ENCODE measurements at places on chromosomes 11 and 22.

GRCh38 chr11:120224972-120225909, 14.4 kb downstream of the OAF start:
- no peak for DNase-seq

- no peak for DNase-seq
Observed at GRCh38 chr11:65166893-65167292, 3.1 kb upstream of the SPDYC start.

- peak; percentile 85 for DNase-seq
Observed at GRCh38 chr11:115886422-115886733, 382.2 kb upstream of the CADM1 start.

- no peak for DNase-seq
Observed at GRCh38 chr11:3073029-3073435, 15.8 kb upstream of the CARS1 start.

GRCh38 chr22:35397095-35397904, 2.6 kb upstream of the MCM5 start:
- no peak for DNase-seq

DNA sequence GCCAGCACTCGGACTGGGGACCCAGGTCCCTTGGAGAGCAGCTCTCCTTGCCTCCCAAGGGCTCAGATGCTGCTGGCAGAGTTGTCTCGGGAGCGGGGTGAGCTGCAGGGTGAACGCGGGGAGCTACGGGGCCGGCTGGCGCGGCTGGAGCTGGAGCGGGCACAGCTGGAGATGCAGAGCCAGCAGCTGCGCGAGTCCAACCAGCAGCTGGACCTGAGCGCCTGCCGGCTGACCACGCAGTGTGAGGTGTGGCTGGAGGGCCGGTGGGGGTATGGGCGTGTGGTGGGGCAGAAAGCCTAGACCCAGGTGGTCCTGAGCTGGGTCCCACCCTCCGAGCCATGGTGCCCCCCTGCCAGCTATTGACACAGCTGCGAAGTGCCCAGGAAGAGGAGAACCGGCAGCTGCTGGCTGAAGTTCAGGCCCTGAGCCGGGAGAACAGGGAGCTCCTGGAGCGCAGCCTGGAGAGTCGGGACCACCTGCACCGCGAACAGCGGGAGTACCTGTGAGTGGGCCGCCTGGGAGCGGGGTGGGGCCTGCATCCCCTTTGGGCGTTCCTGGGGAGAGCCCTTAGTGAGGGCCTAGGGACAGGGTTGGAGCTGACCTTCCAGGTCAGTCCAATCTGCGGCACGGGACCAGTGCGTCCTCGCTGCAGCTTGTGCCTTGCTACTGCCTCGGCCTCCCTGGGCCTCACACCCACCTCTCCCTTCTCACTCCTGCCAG, 5.8 kb upstream of the RPS6KA4 start:
- no peak for DNase-seq

DNA sequence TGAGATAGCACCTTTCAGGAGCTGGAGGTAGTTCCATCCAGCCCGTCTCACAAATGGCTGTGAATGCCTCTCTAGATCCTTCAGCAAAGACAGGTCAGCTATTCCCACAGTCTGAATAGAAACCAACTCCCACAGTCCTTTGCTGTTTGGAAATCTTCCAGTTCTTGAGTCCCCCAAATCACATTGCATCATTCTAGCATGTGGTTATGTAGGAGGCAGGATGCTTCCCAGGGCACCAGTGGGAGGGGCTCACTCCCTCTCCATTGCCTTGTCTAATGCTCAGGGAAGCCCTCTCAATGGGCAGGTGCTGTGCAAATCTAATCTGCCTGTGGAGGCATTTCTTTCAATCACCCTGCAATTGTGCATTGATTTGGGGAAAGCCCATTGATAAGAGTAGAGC, 14.6 kb downstream of the NAV2 start:
- DNase-seq: no peak

DNA sequence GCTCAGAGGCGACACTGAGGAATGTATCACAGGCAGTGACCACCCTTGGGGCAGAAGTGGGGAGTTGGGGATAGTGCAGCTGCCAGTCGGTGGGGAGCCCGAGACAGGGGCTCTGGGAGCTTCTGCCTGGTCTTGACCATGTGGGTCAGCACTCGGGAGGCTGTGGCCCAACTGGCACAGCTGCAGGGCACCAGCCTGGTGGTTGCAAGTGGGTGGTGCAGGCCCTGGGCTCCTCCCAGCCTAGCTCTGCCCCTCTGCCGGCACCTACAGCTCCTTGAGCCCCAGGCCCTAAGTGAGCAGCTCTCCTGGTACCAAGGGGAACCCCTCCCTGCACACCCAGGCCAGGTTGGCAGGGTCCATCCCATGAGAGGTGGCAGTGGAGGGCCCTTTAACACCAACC, 12.6 kb upstream of the RASL10A start:
- DNase-seq: no peak

DNA sequence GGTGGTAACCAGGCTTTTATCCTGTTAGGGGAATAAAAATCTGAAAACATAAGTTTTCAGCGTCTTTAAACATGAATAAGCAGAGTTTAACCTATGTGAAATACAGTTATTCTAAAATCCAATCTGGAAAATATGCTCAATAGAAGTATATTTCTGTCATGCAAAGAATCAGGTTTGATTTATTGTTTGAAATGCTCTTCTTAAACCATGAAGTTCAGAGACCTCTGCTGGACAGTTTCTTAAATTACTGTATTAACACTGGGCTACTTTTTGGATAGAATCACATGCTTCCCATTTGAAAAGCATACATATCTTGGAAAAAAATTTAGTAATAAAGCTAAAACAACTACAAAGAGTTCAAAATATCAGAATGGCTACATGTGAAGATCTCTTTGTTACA, 25.4 kb downstream of the APIP start:
- no peak for DNase-seq

DNA sequence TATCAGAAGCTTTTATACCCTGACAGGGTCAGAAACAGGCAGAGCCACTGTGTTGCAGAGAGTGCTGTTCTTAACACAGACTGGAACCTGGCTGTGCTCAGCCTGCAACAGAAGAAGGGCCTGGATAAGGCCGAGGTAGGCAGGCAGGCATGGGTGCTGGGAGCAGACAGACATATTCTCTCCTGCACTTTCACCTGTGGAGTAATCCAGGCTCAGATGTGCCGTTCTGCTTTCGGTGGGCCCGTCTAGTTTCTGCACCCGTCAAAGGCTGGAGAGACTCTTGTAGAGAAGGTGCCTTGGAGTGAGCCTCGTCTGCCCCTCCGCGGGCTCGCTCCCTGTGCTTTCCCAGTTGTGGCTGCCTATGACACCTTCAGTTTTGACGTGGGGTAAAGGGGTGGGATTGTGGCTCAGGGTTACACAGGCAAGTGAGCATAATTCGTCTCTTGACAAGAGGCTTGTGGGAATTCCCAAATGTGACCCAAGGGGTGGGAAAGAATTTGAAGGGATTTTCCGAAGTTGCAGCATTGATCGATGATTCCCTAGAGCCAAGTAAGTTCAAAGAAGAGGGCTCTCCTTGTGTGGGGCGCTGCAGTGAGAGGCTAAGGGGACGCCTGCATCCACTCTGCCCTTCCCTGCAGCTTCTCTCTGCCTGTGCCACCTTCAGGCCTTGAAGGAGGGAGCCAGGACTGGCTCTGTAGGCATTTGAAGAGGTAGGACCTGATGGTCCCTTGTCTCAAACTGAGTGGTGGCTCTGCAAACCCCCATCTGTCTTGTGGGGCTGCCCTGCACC, 16.2 kb upstream of the ST3GAL4 start:
- no peak for DNase-seq

- no peak for DNase-seq
Observed at GRCh38 chr11:68904248-68904847, 657 bp downstream of the IGHMBP2 start.

DNA sequence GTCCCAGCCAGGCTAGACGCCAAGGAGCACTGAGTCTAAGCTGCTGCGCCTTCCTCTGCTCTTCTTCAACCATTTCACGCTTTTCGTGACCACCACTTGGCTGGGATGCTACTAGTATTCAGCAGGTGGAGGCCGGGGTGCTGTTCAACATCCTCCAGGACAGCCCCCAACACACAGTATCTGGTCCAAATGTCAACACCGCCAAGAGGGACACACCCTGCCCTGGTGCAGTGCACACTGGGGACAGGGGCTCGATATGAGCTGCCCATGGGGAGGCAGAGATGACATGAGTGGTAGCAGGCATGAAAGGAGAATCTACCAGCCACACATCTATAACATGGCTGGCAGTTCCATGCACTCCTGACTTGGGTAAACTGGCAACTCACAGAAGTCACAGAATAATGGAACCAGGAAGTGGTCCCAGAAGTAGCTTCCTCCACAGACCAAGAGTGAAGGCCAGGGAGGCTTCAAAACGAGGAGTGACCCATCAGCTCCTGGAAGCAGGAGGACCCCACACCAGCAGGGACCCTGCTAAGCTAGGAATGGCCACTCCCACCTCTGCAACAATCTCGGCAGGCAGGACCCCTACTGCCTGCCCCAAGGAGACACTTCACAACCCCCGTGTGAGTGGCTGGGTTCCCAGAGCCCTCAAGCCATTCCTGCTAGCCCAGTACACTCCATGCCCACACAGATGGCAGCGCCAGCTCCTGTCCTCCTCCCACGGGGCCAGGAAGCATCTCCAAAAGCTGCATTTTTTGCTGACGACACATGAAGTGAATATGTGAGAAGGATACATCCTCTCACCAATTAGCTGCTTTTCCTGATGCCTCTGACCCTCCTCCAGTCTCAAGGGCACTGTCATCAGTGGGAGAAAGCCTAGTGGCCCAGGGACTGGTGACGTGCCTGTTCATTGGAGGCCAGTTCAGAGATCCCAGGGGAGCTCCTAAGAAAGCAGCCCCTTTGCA, 78.8 kb downstream of the DGCR2 start:
- no peak for DNase-seq

GRCh38 chr22:47659467-47660223, 897.2 kb downstream of the TBC1D22A start:
- peak; percentile 43 for DNase-seq

GRCh38 chr11:106202935-106203620, 125.6 kb downstream of the AASDHPPT start:
- no peak for DNase-seq

DNA sequence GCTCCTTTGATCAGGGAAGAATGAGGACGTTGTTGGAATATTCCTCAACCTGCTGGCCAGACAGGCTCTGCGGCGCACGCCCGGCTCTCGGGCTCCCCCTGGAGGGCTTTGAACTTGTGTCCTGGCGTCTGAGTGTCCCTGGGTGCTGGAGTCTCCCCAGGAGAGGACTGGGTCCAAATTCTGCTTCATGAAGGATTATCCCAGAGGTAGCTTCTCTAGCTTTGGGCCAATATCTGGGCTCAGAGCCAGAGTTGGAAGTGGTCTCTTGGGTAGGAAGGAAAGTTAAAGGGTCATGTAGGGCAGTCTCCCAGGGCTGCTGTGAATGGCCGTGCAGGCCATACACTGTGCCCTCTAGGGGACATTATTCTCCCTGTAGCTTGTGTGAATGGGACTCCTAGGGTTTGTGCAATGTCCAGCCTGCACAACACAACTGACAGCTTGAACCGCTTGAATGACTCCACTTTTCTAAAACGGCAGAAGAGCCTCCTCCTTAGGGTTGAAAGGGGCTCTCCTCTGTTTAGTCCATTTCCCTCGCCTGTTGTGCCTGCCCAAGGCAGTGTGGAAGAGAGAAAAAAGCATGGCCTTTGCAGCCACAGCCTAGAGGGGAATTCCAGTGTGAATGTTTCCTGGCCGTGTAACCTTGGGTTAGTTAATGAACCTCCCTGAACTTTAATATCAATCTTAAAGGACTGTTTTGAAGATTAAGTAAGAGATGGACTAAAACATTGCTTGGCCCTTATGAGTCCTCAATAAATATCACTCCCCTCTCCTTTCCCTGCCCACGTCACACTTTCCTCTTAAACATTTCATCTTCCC, 111.2 kb upstream of the THY1 start:
- DNase-seq: no peak

DNA sequence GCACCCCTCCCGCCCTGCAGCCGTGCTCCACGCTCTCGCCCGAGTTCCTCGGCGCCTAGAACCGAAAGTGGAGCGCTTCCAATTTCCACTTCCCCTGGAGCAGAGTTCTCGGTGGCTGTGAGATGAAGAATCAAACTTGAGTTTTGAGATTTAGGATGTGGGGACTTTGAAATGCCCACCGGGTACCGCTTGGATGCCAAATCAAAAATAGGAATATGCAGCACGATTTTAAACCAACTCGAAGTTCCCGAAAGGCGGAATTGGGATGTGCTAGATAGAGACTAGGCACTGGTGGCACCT, 569 bp downstream of the POLA2 start:
- no peak for DNase-seq
